ENCODE measurements at places on chromosomes 12 and 14. TPM values are rescaled to one million over a fixed set of nuclear protein-coding genes. Genes with fewer than 3 reads are reported as not detected.
A peak's percentile ranks its signal among the peaks of the same experiment; 100 is the strongest.

The VWF gene
- polyA plus RNA-seq, result 18.1 TPM

The PROX2 gene
- 3.3 TPM for polyA plus RNA-seq

The ACOT2 gene
- polyA plus RNA-seq, result 58.2 TPM

The PRB2 gene
- polyA plus RNA-seq, result not detected

DNA sequence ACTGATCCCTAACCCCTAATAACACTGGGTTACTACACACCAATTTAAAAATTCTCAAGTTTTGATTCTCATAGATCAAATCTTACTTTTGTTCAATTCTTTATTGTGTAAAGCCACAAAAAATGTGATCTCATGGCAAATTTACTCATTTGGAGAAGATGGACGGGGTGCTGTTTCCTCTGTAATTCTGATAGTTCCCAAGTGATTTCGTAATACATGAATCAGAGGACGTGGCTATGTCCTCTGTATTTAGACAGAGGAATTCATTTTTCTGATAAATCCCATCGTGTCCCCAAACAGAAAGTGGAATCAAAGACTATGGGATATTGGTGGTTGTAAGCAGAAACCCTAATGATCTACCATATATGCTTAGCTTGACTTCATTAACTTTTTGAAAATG, 76.6 kb upstream of the GNG2 start:
- DNase-seq, result no peak

DNA sequence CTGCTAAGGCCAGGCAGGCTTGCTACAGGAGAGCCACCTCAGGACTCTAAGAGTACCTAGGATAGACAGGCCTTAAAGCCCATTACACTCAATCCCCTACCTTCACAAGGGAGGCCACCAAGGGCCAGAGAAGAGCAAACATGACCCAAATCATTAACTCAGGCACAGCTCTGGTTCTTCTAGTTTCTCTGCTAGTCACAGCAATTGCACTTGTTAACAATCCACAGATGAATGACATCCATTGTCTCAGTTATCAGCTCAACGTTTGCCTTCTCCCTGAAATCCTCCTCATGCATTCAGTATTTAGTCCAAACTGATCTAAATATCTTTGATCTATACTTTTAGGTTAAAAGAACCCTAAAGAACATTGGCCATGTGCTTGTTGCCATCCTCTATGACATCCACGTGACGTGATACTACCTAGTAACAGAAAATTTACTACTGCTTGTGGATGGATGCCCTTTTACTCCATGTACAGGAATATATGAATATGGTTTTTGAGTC, 164.5 kb downstream of the STXBP6 start:
- DNase-seq, result no peak

The ANO4 gene
- 1.5 TPM for polyA plus RNA-seq

GRCh38 chr14:67764496-67764895, 51.9 kb downstream of the ZFYVE26 start:
- no peak for DNase-seq

The ASCL1 gene
- 0.31 TPM for polyA plus RNA-seq

The TGM1 gene
- 4.2 TPM for polyA plus RNA-seq

DNA sequence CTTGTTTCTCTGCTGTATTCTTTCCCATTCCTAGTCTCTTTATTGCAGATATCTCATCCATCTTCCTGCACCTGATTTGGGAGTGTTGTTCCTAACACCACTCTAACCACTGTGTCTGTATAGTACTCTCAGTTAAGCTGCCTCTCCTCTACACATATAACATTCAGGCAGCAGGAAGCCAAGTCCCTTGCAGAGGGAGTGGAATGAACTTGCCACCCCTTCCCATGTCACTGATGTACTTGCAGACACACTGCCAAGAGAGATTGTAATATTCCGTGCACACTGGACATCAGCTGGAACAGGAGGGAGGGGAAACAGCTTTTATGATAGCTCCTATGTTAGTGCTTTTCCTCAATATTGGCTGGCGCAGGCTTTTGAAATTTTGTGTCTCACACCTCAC, 281.6 kb upstream of the E2F7 start:
- no peak for DNase-seq

The PIWIL1 gene
- polyA plus RNA-seq, result 3.4 TPM

- DNase-seq, result peak; percentile 90
Measured at GRCh38 chr14:22836301-22837113, at the start of gene MMP14. MMP14 (plus strand) TSS chr14:22836585; CDS start chr14:22836818, 233 bp downstream.

DNA sequence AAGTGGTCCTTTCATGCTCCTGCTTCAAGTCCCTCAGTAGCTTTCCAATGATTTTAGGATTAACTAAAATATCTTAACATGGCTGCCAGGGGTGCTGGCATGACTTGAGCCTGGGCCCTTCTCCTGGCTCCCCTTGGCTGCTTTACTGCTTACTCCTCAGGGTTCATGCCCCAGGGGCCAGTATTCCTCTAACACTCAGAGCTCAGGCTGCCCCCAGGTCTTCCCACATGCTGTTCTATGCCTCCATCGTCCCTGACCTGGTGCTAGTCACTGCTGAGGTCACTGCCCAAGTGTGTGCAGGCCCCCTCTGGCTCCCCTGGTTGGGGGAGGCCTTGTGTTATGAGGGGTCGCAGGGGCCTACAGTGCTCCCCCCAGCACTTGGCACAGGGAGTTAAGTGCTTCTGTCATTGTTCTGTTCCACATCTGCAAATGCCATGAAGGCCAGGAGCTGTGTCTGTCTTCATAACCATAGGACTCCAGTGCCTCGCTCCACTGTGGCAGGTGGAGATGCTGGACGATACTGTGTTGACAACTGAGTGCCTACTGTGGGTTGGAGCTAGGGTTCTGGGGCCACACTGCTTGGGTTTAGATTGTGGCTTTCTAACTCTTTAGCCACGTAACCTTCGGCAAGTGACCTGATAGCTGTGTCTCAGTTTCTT, 190.6 kb downstream of the CALM1 start:
- no peak for DNase-seq

DNA sequence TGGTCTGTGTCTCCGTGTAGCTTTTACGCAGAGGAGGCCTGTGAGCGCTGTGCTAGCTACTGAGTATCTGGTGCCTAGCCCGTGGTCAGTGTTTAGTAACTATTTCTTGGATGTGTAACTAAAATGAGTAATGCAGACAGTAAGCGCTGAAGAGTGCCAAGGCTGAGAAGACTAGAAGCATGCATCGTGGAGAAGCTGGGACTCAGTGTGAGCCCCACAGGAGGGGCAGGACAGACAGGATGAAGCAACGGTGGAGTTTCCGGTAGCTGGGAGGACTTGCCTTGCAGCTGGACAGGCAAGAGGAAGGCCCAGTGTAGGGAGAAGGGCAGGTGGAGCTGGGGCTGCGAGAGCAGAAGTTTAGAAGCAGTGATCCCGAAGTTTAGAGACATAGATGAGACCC, 233.4 kb upstream of the FKBP4 start:
- DNase-seq, result no peak

DNA sequence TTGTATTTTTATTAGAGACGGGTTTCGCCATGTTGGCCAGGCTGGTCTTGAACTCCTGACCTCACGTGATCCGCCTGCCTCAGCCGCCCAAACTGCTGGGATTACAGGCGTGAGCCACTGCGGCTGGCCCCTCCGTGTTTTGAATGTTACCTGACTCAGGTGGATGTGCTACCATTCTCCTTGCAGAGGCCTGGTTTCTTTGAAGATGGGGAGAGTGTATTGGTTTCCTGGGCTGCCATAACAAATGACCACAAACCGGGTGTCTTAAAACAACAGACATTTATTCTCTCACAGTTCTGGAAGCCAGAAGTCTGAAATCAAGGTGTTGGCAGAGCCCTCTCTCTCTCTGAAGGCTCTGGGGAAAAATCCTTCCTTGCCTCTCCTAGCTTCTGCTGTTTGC, 98.0 kb downstream of the IRF2BPL start:
- DNase-seq, result no peak

The CACNA2D4 gene
- 2.7 TPM for polyA plus RNA-seq

GRCh38 chr14:105176513-105176912, 4.6 kb downstream of the NUDT14 start:
- DNase-seq, result no peak

The CDCA4 gene
- polyA plus RNA-seq, result 18.7 TPM

DNA sequence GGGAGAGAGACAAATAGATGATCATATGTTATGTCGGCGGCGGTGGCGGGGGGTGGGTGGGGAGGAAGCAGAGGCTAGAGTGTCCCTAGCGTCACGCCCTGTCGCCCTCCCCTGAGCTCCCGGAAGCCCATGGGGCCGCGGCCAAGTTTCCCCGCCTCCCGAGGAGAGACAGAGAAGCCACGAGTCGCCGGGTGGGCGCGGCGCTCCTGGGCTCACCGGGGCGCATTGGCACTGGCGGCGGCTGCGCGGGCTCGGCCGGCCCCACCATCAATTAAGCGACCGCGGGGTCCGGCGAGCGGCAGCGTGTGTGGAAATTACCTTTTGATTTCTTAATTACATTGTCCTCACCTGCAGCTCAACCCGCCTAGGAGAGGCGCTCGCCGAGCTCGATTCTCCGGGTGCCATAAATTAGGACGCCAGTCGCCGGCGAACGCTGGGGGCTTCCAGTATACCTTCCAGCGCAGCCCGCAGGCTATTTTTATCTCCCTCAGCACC, 119.9 kb upstream of the LHX5 start:
- DNase-seq, result peak; percentile 58

- DNase-seq, result no peak
Measured at GRCh38 chr12:68871921-68872320, 61.0 kb downstream of the CPM start.

DNA sequence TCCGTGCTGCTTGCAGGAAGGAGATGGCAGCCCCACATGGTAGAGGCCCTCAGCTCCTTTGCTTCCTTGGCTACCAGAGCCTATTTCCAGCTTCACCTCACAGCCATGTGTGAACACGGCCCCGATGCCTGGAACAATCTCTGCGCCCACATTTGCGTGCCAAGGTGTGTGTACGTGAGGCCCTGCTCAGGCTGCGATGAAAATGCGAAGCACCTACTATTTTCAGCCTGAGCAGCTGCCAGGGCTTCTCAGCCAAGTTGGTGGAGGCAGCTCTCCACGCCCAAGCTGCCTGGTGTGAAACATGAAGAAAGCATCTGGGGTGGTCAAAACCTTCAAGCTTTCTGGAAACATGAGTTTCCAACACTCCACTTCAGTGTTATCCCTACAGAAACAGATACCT, 177.8 kb upstream of the EGLN3 start:
- DNase-seq, result no peak

- DNase-seq, result no peak
Measured at GRCh38 chr12:10358131-10358530, 31.7 kb downstream of the KLRK1 start.

DNA sequence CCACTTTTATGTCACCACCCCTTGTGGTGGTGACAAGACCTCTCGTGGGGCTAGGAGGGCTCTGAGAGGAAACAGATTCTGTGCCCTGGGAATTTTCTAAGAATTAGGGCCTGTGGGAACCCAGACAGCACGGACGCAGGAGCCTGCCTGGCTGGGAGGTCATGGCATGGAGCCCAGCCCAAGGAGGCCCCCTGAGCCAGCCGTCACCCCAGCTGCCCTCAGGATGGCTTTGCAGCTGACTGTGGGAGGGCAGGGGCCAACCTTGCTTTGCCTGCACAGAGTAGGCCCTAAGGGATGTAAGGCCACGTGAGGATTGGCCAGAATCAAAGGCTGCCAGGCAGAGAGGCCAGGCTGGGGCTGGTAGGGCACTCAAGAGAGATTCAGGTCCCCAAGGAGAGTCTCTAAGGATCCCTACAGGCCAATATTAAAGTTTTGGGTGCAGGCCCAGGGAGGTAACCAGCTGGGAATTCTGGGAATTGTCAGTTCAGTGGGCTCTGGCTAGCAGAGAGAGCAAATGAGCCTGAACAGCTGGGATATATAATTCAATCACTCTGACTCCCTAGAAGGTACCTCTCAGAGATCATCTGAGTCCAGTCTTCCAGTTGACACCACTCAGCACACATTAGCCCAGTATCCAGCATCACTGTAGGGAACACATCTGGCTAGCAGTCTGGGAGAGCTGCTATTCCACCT, 6.4 kb downstream of the LTBP2 start:
- no peak for DNase-seq

The PTPRQ gene
- polyA plus RNA-seq, result 36.6 TPM

The TEX22 gene
- polyA plus RNA-seq, result 3.6 TPM

DNA sequence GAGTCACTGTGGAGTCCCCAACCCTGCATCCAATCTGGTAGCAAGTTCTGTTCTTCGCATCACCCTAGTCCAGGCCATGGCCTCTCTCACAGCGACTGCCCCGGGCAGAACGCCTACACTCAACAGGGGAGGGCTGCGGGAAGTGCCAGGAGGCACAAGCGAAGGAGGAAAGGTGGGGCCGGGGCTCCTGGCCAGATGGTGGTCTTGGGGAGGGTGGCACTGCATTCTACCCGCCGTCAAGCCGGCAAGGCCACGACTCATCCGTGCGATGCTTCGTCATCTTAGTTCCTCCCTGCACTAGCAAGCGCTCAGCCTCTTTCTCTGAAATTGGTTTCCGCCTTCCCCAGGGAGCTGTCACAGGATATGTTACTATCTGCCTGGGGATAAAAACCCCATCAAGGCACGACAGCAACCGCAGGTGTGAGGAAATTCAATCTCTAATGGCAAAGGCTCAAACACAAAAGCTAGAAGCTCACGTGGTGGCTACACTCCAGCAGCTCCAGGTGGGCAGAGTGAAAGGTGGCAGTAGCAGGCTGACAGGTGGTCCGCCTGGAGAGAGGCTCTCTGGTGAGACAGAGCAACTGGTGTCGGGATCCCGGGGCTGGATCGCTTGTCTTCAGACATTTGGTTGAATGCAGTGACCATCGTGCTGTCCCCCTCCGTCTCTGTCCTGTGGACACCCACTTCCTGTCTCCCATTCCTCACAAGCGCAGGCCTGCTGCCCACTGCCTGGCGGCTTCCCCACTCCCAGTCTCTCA, 34.1 kb downstream of the ACADS start:
- DNase-seq, result no peak

The TAS2R19 gene
- 1.6 TPM for polyA plus RNA-seq

DNA sequence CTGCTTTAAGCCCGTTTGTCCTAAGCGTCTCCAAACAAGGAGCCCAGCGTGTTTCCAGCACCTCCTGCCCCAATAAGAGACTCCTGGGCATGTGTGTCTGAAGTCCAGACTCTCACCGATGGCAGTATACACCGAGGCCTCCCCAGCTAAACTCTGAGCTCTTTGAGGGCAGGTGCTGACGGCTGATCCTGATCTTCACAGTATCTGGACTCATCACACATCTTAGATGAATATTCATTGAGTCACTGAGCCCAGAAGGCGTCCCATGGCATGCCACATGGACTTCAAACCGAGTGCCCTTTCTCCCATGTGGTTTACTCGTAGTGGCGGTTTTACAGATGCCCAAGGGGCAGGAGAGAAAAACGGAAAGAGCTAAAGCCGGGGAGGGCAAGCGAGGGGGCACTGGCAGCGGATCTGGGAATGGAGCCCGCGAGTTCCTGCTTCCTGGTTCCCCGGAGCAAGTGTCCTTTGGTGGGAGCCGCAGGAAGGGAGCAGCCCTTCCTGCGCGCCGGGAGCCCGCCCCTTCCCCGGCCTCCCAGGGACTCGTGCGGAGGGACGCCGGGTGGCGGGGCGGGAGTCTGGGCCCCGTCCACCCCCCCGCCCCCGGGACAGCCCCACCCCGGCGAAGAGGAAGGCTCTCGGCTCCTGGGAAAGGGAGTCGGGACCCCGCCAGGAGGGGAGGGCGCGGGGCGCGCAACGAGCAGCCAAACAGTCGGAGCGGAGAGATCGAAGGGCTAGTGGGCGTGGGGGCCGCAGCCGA, 585 bp upstream of the TEAD4 start:
- DNase-seq, result no peak

The SAMD15 gene
- polyA plus RNA-seq, result 8.3 TPM
